MV-4-11 (cell line): ENCODE measurements at places on chromosomes 4 and X.

DNA sequence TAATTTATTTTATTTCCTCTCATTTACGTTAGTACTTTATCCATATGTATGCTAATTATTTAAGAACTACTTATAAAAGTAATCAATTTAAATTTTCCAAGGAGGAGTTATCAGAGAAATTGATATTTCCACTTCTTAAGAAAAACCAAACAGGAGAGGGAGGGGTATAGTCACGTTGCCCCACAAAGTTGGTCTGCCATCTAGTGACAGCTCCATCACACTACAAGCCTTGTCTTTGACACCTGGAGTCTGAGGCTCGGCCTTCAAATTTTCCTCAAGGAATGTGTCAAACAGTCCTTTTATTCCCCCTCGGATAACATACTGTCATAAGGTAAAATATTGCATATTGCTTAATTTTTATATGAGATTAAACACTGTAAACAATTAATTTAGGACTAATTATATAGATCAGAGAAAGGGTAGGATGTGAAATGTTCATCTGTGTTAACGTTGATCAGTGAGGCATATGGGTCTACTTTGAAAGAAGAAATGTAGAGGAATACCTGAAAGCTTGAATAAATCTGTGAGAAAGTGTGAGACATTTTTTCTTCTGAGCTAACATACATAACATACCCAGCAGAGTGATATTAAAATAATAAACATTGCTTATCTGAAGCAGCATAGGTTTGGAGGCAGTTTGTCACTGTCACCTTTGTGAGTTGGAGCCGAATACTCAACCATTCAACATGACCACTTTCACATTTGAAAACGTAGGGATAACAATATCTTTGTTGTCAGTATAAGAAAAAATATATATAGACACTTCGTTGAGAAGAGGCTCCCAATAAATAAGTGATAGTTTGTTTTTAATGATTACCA, 114.4 kb downstream of the GLRA3 start:
- peak; percentile 1 for DNase-seq

- no peak for DNase-seq
Observed at GRCh38 chr4:1739358-1739757, 18.0 kb downstream of the TACC3 start.

- no peak for DNase-seq
Observed at GRCh38 chr4:87802858-87803257, 3.5 kb downstream of the IBSP start.

DNA sequence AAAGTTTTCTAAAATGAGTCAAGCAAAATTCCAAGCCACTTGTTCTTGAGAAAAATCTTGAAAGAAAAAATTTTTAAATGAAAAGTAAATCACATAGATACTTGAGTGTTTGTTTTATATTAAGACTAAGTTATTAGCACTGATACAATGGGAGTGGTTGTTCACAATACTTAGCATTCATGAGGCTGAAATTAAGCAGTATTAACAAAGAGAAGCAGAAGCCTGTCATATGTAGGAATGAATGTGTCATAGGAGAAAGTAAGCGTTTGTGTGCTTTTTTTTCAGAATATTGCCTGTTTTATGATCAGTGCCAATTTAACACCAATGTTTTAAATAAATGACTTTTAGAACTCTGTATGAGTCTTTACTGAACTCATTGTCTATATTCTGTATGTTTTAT, 37.6 kb downstream of the PLS3 start:
- DNase-seq: no peak

- DNase-seq: peak; percentile 14
Observed at GRCh38 chr4:129358571-129358970, 262.6 kb downstream of the C4orf33 start.

DNA sequence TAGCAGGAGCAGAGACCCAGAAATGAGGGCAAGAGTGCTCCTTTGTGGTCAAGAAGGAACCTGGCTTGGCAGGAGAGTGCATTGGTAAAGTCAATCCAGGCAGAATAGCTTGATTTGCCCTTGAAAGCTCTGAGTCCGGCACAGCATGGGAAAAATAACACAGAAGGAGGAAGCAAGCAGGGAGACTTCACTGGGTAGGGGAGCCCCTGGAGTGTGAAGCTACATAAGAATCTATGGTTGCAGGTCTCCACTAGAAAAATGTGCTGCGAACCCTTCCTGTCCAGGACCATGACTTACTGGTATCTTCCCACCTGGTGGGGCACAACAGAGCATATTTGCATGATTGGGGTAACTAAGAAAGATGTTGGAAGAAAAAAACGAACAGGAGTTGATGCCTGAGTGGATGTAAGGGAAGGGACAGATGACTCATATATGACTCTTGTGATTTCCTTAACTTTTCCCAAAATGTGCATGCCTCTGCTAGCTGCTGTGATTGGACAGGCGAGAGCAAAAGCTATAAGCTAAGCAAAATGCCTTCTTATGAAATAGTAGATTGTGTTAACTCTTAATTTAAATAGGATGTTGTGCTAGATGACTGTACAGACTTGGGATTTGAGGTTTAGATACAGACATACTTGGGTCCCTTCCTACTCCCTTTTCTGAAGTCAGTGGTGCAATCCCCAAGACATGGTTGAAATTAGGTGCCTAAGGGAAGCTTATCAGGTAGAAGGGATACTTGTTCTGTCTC, 3.3 kb downstream of the IL13RA1 start:
- no peak for DNase-seq

GRCh38 chr4:124224256-124224655, 488.3 kb downstream of the ANKRD50 start:
- no peak for DNase-seq

- no peak for DNase-seq
Observed at GRCh38 chr4:152436384-152436783, 99.5 kb downstream of the FBXW7 start.

DNA sequence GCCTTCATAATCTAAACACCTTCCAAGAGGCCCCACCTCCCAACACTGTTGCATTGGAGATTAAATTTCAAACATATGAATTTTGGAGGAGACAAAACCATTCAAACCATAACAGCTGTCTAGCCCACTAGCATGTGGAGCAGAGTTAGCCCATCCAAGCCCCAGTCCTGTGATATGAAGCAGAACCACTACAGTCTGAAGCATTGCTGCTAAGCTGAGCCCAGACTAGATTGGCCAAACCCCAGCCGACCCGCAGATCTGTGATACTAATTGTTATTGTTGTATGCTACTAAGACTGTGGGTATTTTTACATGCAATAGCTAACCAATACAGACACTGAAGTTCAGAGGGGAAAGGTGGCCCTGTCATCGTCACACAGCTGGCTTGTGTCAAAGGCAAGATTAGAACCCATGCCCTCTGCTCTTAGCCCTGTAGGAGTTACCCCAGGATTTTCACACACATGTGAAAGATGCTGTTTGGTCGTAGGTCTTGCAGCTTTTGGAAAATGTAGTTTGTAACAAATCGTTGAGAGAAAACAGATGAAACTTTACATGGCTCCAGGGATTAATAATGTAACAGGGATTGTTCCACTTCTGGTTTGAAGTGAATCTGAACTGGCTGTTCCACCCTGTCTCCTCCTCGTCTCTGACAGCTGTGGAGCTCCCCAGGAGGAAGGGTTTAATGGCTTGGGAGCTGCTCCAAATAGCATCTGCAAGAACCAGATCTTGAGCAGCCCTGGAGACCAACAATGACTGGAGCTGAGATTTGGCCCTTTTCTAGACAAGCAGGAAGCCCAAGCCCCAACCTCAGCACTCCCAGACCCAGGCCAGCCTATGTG, 517.5 kb downstream of the MID1IP1 start:
- no peak for DNase-seq

DNA sequence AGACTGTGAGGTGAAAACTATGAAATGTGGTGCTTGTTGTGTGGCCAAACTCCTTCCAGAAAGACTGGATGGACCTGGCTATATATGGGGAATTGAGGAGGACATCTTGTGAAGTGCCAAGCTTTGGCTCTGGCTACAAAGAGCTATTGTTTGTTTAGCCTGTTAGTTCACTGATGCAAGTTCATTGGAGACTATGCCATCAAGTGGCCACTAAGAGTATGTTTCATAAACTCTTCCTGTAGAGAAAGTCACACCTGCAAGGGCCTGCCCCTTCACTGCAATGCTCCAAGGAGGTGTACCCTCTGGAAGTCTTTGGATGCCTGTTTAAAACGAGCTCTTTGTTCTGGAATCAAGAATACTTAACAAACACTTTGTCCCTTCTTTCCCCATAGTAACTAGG, 382.0 kb downstream of the GABRG1 start:
- DNase-seq: no peak

DNA sequence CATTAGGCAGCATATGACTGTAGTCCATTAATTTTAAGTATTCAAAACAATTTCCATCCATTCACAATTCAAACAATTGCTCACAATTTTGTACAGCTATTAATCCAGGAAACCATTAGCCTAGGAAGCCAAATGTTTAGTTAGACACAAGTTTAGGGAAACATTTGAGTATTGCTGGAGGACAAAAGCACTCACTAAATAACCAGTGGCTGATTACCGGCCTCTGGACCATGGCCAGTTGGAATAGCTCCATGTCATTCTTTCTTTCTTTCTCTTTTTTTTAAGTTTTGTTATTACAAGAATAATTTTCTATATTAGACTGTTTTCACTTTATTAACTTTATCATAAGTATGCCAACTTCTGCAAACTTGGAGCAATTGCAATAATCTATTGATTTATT, 31.3 kb downstream of the TRIML2 start:
- no peak for DNase-seq

DNA sequence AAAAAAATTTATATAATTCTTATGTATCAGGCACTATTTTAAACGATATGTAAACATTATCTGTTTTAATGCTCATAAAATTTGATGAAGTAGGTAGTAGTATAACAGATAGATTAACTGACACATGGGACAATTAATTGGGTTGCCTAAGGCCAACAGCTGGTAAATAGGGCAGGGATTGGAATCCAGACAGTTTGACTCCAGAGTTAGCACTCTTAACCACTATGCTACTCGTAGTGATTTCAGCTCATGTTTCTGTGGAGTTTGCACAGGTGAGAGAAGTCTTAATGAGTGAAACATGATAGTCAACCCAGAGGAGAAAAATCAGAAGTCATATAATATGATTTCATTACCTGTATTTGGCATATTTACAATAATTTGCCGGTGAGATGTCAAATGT, 126.0 kb upstream of the WDFY3 start:
- DNase-seq: no peak

GRCh38 chrX:110514509-110514908, 155.9 kb downstream of the RTL9 start:
- no peak for DNase-seq

DNA sequence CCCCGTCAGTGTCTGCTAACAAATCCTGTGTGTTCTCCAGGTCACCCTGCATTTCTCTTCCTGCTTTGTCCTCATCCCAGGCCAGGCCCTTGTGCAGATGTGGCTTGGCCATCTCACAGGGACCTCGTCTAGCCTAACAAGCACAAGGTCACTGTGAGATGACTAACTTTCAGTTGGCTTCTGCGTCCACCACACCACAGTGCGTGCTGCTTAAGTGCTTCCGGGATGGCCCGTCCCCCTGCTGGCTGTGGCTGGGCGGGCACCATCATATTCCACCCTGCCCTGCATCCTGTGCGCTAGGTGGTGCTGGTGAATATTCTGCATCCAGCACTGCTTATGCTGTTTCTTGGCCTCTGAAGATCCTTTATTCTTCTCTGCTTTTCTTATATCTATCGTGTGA, 33.8 kb downstream of the RBBP7 start:
- no peak for DNase-seq

- no peak for DNase-seq
Observed at GRCh38 chr4:128163177-128164117, 102.3 kb downstream of the LARP1B start.

- peak; percentile 71 for DNase-seq
Observed at GRCh38 chr4:184417802-184418511, 56.4 kb downstream of the IRF2 start.

DNA sequence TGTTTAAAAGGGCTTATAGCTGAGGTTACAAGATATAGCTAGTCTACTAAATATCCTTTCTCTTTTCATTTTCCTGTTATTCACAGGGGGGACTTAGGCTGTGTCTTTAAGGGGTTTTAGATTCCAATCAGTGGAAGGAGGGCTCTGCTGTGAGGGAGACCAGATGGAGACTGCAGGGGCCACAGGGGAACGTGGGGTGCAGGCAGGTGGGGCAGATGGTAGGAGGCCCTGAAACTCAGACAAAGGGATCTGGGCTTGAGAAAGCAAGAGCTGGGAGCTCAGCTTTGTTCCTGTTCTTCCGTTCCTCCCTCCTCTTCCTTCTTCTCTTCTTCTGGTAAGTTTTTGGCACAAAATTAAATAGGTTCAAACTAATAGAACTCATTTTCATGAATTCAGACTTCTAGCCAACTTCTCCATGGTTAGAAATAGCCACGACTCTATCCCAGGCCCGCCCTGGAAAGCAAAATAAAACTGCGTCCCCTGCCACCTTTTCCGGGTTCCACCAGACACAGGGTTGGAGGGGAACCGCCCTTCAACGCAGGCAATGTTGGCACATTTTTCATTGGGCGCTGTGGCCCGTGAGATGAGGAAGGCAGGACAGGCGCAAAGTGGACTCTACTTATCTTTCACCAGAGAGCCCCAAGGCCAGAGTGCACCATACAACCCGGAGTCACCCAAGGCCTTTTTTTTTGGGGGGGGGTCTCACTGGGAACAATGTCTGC, 3.5 kb upstream of the TMSB4X start:
- peak; percentile 26 for DNase-seq

GRCh38 chrX:40853816-40854123, 118.4 kb upstream of the MED14 start:
- peak; percentile 6 for DNase-seq

- no peak for DNase-seq
Observed at GRCh38 chrX:49748211-49748956, 52.6 kb upstream of the PAGE1 start.

DNA sequence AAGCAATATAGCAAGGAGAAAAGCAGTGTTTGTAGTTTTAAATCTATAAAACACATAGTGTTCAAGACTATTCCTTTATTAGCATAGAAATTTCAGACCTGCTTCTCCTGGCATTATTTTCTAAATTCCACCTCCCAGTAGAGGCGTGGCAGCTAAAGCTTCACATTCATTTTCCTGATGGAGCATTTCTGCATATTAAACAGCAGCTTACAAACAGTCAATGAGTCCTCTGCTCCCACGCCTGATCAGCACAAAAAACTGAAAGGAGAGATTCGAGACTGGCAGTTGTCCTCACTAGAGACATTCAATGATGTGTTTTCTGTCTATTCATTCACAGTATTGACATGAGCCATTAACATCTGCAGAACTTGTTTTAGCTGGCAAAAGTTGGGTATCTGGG, 61.4 kb downstream of the SHISA3 start:
- no peak for DNase-seq

DNA sequence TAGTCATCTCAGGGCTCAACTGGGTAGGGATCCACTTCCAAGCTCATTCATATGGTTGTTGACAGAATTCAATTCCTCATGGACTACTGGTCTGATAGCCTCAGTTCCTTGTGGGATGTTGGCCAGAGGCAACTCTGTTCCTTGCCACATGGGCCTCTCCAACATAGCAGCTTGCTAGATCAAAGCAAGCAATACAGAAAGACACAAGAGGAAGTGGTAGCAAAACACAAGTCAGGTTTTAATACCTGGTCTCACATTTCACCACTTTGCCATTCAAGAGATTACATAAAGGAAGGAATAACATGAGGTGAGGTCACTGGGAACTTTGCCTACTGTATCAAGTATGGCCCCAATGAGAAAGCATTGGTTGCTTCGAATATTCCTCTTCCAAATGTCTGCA, 79.2 kb downstream of the PRSS12 start:
- peak; percentile 1 for DNase-seq

GRCh38 chrX:46325312-46325877, 219.8 kb downstream of the ZNF674 start:
- no peak for DNase-seq
